B cell (primary cell): ENCODE measurements at places on chromosomes 1 and 21.

DNA sequence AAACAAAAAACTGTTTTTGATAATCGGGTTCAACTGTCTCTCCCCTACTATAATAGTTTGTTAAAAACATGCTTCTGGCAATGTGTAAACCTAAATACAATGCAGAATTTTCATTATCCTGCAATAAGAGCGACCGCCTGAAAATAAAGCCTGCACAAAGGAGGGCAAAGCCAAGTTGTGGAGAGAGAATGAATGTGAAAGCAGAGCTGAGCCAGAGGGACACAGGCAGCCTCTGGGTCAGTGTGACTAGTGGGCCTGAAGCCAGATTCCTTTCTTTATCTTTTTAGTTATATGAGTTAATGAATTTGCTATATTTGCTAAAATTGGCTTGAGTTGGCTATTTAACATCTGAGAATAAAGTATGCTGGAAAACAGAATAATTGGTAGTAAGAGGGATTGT is 615.2 kb downstream of the PLA2G4A start:
- no peak for DNase-seq

- DNase-seq, result no peak
These were observed 150.8 kb downstream of the PEX14 start for GRCh38 chr1:10625554-10625953.

GRCh38 chr1:36253161-36253862 is 29.1 kb downstream of the THRAP3 start:
- DNase-seq, result no peak

DNA sequence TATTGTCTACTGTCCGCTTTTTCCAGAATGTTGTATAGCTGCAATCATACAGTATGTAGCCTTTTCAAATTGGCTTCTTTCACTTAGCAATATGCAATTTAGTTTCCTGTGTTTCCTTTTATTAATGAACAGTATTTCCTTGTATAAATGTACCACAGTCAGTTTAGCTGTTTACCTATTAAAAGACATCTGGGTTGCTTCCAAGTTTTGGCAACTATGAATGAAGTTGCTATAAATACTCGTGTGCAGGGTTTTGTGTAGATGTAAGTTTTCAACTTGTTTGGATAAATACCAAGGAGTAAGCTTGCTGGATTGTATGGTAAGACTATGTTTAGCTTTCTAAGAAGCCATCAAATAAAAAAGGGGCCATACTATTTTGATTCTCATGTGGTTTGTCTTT is 24.4 kb upstream of the KCNJ6 start:
- DNase-seq, result no peak

GRCh38 chr1:164701189-164701761 is 142.3 kb downstream of the PBX1 start:
- no peak for DNase-seq

GRCh38 chr1:50658459-50659076 is 235.3 kb upstream of the DMRTA2 start:
- no peak for DNase-seq
